AG10803 (cell line): ENCODE measurements at places on chromosomes 5 and 9.

- peak; percentile 25 for DNase-seq
Measured at GRCh38 chr5:148855249-148856008, 29.0 kb downstream of the ADRB2 start.

GRCh38 chr5:167966979-167967378, 324.5 kb upstream of the WWC1 start:
- no peak for DNase-seq

DNA sequence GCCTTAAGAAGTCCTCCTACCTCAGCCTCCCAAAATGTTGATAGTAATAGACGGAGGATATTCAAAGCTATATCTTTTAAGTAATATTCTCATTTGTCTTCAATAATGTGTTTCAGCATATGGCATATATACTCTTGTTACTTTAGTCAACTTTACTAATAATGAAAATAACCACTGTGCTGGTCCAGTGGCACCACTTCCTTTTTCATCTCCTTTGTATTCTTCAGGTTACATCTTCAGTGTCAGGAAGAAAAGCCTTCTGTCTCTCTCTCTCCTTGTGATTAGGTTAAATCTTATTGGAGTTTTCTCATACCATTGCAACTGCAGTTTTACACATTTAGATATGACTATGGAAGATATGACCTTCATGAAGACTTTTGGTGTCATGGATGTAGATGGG, 31.3 kb downstream of the PARP8 start:
- DNase-seq = no peak

DNA sequence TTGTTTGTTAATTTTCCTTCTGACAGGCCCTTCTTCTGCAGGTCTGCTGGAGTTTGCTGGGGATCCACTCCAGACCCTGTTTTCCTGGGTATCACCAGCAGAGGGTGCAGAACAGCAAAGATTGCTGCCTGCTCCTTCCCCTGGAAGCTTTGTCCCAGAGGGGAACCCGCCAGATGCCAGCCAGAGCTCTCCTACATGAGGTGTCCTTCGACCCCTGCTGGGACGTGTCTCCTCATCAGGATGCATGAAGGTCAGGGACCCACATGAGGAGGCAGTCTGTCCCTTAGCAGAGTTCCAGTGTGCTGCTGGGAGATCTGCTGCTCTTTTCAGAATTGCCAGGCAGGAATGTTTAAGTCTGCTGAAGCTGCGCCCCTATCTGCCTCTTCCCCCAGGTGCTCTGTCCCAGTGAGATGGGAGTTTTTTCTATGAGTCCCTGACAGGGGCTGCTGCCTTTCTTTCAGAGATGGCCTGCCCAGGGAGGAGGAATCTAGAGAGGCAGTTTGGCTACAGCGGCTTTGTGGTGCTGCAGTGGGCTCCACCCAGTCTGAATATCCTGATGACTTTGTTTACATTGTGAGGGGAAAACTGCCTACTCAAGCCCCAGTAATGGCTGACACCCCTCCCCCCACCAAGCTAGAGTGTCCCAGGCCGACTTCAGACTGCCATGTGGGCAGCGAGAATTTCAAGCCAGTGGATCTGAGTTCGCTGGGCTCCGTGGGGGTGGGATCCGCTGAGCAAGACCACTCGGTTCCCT, 772.0 kb upstream of the FAM174A start:
- DNase-seq = no peak

GRCh38 chr5:133473291-133473690, 139.1 kb downstream of the FSTL4 start:
- DNase-seq = no peak

- DNase-seq = peak; percentile 94
Measured at GRCh38 chr5:16809395-16810207, 126.5 kb downstream of the MYO10 start.

DNA sequence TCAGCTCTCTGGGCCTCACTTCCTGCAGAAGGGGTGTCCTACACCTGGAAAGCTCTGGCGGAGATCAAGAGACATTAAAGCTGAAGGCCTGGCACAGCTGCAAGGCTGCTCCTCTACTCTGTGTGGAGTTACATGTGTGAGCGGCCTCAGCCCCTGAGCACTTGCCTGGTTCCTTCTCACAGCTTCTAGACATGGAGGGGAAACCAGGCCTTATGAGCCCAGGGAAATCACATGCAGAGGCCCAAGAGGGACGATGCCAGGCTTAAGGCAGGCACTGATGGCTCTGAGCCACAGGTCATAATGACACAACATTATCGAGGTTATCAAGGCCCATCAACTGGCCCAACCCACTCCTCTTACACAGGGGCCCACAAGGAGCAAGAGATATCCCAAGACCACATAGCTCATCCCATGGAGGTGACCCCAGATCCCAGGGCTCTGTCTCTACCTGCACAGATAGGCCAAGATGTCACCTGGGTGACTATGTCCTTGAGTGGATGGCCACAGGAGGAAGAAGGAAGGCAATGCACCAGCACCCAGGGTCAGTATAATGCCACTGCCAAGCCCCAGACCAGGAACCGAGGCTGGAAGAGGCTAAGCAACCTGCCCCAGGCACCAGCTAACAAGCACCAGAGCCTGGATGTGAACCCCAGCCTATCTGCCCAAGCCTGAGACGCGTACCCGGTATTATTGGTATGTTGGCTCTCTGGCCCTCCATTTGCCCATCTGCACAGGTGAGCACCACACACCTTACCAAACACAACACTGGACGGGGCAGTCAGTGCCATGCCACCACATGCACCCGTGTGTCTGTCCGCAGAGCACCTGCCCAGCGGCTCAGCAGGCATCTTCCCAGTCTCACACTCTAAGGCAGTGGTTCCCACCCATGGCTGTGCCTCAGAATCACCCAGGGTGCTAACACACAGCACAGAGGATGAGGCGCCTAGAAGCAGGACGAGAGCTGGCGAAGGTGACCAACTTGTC, 143.3 kb downstream of the GABBR2 start:
- no peak for DNase-seq
